ENCODE measurements at places on chromosomes 5 and 9.

DNA sequence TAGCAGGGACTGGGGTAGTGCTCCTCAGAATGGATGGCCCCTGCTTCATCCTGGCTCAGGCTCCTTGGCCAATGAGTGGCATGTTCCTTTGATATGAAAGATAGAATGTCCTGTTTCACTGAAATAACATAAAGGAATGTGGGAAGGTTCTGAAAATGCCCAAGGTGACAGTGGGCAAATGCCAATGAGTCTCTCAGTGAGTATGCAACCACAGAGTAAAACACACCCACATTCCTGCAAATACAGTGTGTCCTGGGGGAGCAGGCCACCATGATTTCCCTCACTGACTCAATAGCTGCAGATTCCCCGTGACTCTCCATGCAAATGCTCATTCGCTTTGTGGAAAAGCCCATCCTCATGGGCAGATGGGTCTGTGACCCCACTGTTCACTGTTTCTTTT, 36.4 kb downstream of the ZNF366 start:
- DNase-seq = no peak

DNA sequence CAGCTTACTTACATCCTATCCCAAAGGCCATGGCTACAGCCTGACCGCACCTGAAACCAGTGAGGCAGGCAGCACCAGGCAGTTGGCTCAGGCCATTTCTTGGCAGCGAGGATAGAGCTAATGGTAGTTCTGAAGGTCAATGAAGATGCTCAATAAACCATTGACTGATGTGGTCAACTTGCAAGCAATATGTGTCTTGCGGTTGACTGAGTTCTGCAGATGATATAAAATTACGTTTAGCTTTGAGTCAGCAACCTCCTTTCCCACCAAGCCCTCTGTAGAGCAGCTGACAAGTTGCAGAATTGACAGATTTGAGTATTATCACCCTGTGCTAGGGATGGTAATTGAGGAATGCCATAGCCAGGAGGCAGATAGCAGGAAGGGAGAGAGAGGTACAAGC, 189.0 kb upstream of the PUM3 start:
- DNase-seq = no peak

- DNase-seq = no peak
Measured at GRCh38 chr5:14183187-14183939, 40.2 kb downstream of the TRIO start.

DNA sequence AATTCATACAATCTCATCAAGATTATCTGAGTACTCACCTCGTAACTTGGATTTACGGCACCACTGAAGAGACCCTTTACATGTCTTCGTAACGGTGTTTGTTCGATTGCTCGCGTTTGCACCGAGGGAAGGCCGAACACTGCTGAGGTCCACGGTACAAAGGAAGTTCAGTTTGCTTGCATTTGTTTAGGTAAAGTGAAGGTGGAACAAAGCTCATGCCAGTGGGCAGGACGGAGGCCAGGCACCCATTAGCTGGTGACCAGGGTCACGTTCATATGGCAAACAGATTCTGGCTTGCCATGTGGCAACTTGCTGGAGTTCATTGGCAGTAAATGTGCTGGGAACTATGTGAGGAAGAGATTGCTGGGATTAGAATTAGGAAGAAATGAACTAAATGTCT, 164.8 kb downstream of the MACROH2A1 start:
- no peak for DNase-seq

DNA sequence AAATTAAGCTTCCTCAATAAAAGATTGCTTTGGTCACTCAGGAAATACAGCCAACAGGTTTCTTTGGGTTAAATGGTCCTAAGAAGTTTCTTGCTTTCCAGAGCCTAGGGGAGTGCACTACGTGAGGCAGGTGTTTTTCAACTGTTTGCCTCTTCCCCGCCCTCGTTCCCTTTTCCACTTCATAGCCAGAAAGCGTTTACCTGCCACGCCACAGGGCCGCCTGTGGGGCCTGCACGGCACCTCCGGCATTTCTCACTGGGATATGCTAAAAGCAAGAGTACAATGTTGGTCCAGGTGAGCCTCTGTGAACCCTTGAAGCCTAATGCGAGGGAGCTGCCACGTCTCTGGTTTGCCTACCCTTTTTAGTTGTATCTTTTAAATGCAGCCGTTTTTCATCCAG, 167.6 kb upstream of the OTULINL start:
- no peak for DNase-seq

GRCh38 chr5:100551183-100551582, 16.0 kb downstream of the FAM174A start:
- no peak for DNase-seq

- no peak for DNase-seq
Measured at GRCh38 chr9:87089506-87089905, 142.2 kb upstream of the GAS1 start.

GRCh38 chr9:91198405-91198804, 163.3 kb downstream of the AUH start:
- DNase-seq = no peak

GRCh38 chr5:153572411-153573145, 82.1 kb downstream of the GRIA1 start:
- no peak for DNase-seq

DNA sequence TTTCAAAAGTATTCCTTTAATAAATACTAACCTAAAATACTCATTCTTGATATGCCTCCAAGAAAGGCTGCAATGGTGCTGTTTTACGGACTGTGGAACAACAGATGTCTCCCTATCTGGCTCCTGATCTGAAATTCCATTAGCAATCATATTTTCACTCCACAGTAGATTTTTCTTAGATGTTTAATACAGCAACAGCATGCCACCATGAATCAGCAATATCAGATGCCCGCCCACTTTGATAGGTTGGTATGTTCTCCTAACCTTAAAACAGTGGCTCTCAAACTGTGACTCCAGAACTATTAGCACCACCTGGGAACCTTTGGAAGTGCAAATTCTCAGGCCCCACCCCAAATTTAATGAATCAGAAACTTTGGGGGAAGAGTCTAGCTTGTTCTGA, 110.2 kb downstream of the MLLT3 start:
- DNase-seq = no peak

DNA sequence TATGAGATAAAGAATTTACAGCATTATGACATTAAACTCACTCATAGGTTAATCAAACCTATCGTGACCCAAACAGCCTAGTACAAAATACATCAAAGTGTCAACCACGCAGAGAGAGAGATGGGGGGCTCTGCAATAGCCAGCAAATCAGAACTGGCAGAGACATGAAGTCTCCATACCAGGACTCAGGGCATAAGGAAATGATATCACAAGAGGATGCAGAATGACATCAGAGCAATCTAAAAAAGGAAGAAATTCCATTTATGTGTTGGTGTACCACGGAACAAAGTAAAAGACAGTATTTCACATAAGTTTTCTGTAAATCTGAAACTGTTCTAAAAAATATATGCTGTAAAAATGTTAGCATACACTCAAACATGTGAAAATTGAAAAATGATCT, 24.6 kb downstream of the BICD2 start:
- no peak for DNase-seq

DNA sequence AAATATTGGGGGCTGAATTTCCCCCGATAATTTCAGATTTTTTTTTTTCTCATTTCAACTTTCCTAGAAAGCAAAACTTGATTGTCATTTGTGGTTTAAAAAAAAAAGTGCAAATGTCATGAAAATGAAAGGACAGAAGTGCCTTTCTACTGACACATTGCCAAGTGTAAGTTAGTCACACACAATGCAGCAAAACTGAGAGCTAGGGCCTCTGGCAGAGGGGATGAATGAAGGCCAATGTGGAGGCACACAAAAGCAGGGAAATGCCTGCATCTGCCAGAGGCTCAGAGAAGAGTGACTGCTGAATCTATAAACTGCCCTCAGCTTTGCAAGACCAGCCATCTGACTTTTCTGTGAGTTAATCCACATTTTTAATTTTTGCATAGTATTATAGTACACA, 6.8 kb upstream of the IFNA5 start:
- DNase-seq = no peak

- no peak for DNase-seq
Measured at GRCh38 chr9:121909111-121909510, 184.0 kb downstream of the TTLL11 start.

GRCh38 chr5:14357851-14358250, 214.7 kb downstream of the TRIO start:
- DNase-seq = no peak

DNA sequence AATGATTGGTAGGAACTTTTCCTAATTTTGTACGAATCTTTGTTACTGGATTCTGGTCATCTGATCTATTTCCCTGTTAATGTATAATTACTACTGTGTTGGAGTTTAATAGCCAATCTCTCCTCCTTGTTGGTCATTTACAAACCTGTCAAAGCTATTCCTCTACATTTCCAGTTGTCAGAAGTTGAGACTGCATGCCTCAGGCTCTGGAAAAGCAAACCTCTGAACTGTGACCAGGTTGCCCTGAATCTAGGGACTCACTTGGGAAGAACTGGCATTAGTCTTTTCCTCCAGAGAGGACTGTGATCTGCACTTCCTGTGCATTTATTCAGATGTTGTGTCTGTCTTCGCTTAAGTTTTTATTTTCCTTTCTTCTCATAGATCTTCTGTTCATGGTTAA, 16.1 kb downstream of the PDLIM4 start:
- no peak for DNase-seq

- no peak for DNase-seq
Measured at GRCh38 chr5:157558041-157558595, 17.5 kb downstream of the ADAM19 start.

- DNase-seq = no peak
Measured at GRCh38 chr5:109769597-109770291, 80.0 kb downstream of the MAN2A1 start.

DNA sequence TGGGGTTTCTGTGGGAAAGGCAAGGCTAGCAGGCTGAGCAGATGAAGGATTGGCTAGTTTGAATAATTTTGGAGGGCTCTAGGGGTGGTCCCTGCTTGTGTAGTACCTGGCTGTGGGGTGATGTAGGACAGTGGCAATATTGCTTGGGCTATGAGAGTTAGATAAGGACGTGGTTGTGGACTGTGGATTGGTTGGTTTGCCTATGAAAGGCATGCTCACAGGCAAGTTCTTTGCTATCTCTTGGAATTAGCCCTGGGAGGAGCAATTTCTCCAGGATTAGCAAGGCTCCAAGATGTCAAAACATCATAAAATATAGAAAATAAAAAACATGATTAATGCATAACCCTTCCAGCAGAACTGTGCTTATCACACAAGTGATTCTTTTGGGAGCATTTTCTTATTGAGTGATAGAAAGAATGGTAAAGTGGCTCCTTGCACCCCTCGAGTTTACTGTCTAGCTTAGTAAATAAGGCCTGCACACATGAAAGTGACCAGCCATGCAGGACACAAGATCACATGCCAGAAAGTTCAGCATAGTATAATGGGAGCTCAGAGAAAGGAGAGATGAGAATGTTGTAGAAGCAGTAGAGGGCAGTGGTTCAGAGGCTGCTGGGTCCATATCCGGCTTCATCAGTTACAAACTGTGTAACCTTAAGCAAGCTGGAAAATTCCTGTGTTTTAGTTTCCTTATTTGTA, 13.8 kb downstream of the AOPEP start:
- no peak for DNase-seq

- DNase-seq = no peak
Measured at GRCh38 chr9:115951977-115952376, 201.6 kb upstream of the PAPPA start.

- no peak for DNase-seq
Measured at GRCh38 chr9:109512170-109512756, 14.2 kb upstream of the PTPN3 start.

- no peak for DNase-seq
Measured at GRCh38 chr5:163172540-163173338, 264.7 kb upstream of the CCNG1 start.

GRCh38 chr5:3931976-3932375, 336.3 kb downstream of the IRX1 start:
- no peak for DNase-seq

GRCh38 chr9:128323212-128323730, 632 bp downstream of the COQ4 start:
- no peak for DNase-seq

GRCh38 chr9:95343725-95344287, 26.3 kb upstream of the FANCC start:
- DNase-seq = no peak

DNA sequence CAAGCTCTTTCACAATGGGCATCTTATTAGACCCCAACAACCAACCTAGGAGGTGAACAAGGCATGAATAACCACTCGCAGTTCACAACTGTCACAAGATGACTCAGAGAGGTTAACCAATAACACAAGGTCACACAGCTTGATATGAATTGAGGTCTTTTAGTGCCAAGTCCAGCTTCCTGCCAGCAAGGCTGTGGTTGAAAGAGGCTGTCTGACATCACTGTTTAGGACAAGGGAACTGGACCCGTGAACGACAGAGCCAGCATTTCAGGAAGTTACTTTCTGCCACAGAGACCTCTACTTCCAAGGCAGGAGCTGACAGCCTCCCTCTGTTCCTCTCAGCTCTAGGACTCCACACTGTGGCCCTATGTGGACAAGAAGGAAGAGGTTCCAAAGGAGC, 53.4 kb upstream of the ALDH1B1 start:
- peak; percentile 36 for DNase-seq

GRCh38 chr9:122526602-122527001, 491 bp downstream of the OR1N1 start:
- no peak for DNase-seq

- no peak for DNase-seq
Measured at GRCh38 chr9:107982001-107982400, 492.4 kb upstream of the KLF4 start.

GRCh38 chr5:53560028-53560427, 411 bp upstream of the NDUFS4 start:
- no peak for DNase-seq

DNA sequence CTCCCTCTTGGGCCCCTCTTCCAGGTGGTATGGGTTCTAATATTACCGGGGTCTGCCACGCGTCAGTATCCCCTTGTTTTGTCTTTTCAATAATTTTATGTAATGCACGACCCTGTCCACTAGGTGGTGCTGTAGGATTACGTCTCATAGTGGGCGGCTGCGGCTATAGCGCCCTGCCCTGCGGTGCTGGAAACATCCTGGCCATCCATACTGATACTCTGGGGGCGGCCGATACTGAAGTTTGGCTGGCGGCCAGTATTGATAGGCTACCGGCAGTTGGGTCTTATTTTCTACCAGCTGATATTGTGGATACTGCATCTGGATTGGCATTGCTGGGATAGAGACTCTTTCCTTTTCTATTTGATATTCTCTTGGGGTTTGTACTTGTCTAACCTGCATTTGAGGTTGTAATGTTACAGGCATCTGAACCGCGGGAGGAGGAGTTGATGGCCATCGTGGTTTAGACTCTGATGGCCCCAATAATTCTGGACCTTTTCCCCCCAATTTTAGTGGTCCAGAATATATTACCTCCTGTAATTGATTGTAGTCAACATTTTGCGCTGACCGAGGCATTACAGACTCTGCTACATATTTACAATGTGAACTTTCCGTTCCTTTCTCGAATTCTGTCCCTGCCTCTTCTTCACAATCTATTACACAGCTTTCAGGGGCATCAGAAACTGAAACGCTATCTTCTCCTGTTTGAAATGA, 3.3 kb upstream of the TMEM141 start:
- no peak for DNase-seq

- DNase-seq = no peak
Measured at GRCh38 chr5:11650936-11651335, 253.3 kb downstream of the CTNND2 start.

All from GM18507 (cell line).